ENCODE measurements at places on chromosomes 16 and 17.

- no peak for DNase-seq
Observed at GRCh38 chr17:73794336-73794735, 150.1 kb upstream of the SDK2 start.

- DNase-seq, result no peak
Observed at GRCh38 chr17:50920041-50920410, 53.9 kb upstream of the TOB1 start.

- DNase-seq, result no peak
Observed at GRCh38 chr16:84487358-84487757, 17.1 kb downstream of the MEAK7 start.

DNA sequence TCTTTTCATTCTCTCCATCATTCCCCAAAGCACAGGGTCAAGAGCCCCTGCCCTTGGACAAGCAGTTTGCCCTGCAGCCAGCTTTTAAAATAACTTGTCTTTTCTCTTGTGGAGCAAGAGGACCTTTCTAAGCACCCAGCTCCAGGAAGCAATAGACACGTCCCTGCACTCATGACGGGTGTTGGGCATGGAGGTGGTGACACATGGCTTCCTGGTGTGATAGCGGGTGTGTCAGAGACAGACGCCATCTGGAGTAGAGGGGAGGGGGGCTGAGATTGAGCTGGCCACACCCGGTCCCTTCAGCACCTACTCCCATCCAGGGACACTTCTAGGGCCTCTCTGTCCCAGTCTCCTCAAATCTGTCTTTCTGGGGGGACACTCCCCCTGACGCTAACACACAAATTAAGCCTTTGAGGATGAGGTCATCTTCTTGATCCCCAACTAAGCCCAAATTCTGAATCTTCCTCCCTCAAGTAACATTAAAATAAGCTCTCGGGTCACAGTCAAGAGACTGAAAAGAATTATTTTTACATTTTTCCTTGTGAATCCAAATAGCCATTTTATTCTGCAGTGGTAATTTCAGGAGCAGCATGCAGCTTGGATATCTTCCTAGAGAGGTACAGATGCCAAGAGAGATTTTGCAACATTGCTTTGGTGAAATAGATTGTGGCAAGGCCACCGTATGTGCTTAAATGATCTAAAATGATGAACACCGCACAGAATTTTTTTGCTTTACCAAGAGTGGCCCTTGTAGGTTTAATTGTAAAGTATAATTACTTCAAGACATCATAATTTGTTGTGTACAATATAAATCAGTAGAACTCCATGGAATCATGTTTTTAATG is 216.6 kb upstream of the IRX3 start:
- DNase-seq, result no peak

- DNase-seq, result no peak
Observed at GRCh38 chr16:20916942-20917341, 16.4 kb downstream of the LYRM1 start.

Data from fibroblast of skin of left biceps (primary cell).